Kidney (tissue), 22 donors: ENCODE measurements at places on chromosomes 2 and 18. TPM values are rescaled to one million over a fixed set of nuclear protein-coding genes. Genes with fewer than 3 reads are reported as not detected.

Gene RGPD3
- total RNA-seq = 0.19 TPM

Gene CCDC178
- total RNA-seq = 3.7 TPM

Gene TFPI
- total RNA-seq = 266 TPM

Gene ABCB11
- 0.03 TPM for total RNA-seq

Gene UGT1A6
- total RNA-seq = 43.7 TPM

Gene SEMA4C
- 44.6 TPM for total RNA-seq

Gene TMEM169
- total RNA-seq = 4.6 TPM
